ENCODE measurements at places on chromosomes 11 and 22. TPM values are rescaled to one million over a fixed set of nuclear protein-coding genes. Genes with fewer than 3 reads are reported as not detected.

- no peak overlapping the region for H3K4me3 ChIP-seq
- H3K36me3 ChIP-seq, result peaks cover 48% of the 10 kb centered on the region
- H3K27me3 ChIP-seq, result no peaks in the 10 kb centered on the region
- no peak overlapping the region for H3K27ac ChIP-seq
These were observed 60.4 kb downstream of the SFI1 start for GRCh38 chr22:31556627-31557203.

GRCh38 chr22:45426387-45426786, 12.9 kb downstream of the RIBC2 start:
- no peak for DNase-seq
- no peak overlapping the region for H3K27ac ChIP-seq
- no peaks in the 10 kb centered on the region for H3K4me1 ChIP-seq
- H3K4me3 ChIP-seq, result no peak overlapping the region
- no peaks in the 10 kb centered on the region for H3K36me3 ChIP-seq

- peak overlapping the region; percentile 51 for H3K27ac ChIP-seq
- H3K27me3 ChIP-seq, result no peaks in the 10 kb centered on the region
- peaks cover 12% of the 10 kb centered on the region for H3K4me1 ChIP-seq
- peak overlapping the region; percentile 69 for H3K4me3 ChIP-seq
- DNase-seq, result no peak
These were observed 11.9 kb downstream of the L3MBTL2 start for GRCh38 chr22:41216984-41217383.

DNA sequence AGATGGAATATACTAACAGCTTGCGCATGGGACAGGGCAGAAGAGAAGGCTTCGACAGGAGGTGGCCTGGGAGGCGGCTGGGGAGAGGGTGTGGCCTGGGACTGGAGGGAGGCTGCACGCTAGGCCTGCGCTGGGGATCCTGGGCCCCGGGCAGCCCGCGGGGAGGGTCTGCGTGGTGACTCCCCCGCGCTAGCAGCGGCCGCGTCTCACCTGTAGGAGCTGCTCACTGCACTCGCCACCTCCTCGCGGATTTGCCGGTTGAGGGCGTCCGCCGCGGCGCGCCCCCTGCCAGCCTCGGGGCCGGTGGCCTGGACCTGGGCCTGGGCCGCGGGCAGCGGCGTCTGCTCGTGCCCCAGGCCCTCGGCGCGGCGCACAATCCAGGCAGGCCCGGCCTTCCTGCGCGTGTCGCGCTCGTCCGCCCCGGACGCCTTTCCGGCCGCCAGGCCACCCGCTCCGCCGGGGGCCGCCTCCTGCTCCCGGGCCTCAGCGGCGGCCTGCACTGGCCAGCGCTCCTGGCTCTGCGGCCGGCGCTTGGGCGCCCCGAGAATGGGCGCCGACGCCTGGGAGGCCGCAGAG, 1.5 kb downstream of the MAP6 start:
- H3K27me3 ChIP-seq, result peaks cover 57% of the 10 kb centered on the region
- H3K4me3 ChIP-seq, result no peak overlapping the region
- DNase-seq, result no peak

DNA sequence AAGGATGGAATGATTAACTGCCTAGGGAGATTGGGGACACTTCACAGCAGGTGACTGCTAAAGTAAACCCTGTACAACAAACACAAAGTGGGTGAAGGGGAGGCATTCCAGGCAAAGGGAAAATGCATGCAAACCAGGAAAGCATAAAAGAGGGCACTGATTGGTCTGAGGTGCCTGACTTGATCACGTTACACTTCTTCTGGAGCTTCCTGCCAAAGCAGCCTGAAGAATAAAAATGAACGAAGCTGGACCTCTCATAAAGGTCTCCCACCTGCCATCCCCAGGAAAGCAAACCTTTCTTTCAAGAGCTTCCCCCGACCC, 46.7 kb upstream of the SCUBE2 start:
- no peak for DNase-seq
- H3K27ac ChIP-seq, result no peak overlapping the region
- H3K4me1 ChIP-seq, result no peaks in the 10 kb centered on the region
- H3K27me3 ChIP-seq, result no peaks in the 10 kb centered on the region
- no peak overlapping the region for H3K4me3 ChIP-seq
- peaks cover 5% of the 10 kb centered on the region for H3K36me3 ChIP-seq

DNA sequence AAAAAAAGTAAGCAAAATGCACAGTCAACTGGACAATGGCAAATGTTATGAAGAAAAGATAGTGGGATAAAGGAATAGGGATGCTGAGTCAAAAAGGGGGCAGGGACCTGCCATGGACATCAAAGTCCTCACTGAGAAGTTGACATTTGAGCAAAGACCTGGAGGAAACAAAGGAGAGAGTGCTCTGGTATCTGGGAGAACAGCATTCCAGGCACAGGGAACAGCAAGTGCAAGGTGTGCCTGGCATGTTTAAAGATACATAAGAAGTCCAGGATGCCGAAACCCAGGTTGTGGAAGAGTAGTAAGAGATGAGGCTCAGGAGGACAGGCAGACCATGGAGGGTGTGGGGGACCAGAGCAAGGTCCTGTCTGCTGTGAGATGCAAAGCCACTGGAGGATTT, 123.3 kb downstream of the RRAS2 start:
- H3K4me1 ChIP-seq, result no peaks in the 10 kb centered on the region
- H3K36me3 ChIP-seq, result no peaks in the 10 kb centered on the region
- DNase-seq, result no peak
- H3K27me3 ChIP-seq, result no peaks in the 10 kb centered on the region

DNA sequence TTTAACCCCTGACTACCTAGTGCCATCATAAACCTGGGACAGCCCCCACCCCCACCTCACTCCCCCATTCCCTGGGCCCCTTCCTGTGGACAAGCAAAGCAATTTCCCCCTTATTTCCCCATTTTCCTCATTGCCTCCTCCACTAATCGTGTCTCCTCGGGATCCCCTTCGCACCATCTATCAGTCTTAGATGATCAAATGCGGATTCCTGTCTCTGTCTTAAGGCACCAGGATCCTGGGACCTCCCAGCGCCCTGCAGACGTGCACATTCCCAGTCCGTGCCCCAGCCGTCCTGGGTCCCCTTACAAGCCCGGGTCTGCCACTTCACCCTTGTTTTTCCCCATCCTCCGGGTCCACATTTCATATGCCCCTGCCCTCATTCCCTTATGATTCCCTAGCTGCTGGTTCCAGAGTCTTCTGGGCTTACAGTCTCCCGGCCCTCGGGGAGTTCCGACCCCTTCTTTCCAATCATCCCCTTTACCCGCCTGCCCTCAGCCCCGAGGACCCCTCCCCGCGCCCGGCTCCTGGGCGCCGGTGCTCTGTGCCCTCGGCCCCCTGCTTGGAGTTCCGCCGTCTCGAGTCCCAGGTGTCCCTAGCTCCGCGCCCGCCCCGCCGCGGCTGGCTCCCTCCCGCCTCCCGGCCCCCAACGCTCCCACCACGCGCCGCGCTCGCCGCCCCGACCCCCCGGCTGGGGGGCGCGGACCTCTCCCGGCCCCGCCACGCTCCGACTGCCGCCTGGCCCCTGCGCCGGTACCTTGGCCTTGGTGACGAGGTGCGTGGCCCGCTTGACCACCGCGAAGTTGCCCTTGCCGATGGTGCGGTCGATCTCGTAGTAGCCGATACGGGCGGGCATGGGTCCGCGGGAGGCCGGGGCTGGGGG, 599 bp downstream of the SIK3 start:
- no peaks in the 10 kb centered on the region for H3K36me3 ChIP-seq
- peak overlapping the region; percentile 88 for H3K4me3 ChIP-seq
- DNase-seq, result peak; percentile 36
- H3K4me1 ChIP-seq, result peaks cover 49% of the 10 kb centered on the region
- H3K27ac ChIP-seq, result peak overlapping the region; percentile 80
- no peaks in the 10 kb centered on the region for H3K27me3 ChIP-seq

GRCh38 chr22:26573026-26573662, 16.8 kb downstream of the TPST2 start:
- H3K36me3 ChIP-seq, result peaks cover 6% of the 10 kb centered on the region
- no peaks in the 10 kb centered on the region for H3K27me3 ChIP-seq
- H3K4me3 ChIP-seq, result no peak overlapping the region
- no peak overlapping the region for H3K27ac ChIP-seq
- no peak for DNase-seq

DNA sequence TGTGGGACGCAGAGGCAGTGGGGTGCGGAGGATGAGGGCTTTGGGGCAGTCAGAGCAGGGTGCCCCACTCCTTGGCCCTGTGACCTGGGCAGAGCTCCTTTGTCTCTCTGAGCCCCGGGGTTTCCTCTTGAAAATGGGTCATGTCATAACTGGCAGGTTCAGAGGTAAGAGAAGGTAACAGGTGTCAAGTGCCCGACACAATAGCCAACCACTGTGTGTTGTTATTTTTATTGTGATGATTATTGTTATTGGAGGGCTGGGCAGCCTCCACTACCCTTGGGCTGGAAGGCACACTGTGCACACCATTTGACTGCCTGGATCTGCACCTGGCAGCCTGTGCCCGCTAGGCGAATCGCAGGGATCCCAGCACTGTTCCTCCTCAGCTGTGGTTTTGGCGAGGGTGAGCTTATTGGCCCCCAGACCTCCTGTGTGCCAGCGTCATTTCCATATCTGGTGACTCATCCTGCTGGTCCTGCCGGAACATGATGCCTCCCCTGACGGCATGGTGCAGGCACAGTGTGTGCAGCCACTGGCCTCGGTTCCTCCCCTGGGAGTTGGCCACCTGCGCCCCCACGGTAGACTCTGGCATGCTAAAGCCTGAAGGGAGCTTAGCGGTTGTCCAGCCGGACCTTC, 15.4 kb upstream of the SOX10 start:
- H3K27me3 ChIP-seq, result no peaks in the 10 kb centered on the region
- DNase-seq, result no peak
- no peaks in the 10 kb centered on the region for H3K36me3 ChIP-seq
- H3K27ac ChIP-seq, result no peak overlapping the region
- no peak overlapping the region for H3K4me3 ChIP-seq

DNA sequence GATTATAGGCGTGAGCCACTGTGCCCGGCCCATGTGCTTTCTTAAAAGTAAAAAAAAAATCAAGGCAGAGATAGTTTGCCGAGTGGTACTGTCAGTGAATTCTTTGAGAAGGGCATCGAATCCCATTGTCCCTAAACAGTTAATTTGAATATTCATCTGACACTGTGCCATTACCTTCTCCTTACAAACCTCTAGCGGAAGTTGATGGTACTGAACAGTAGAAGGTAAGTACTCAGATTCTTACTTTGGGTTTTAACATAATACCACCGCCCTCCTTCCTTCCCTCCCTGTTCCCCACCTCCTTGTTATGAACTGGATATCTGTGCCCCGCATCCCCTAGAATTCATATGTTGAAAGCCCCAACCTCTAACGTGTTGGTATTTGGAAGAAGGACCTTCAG, 58.2 kb upstream of the CLMP start:
- H3K27ac ChIP-seq, result no peak overlapping the region
- H3K4me1 ChIP-seq, result no peaks in the 10 kb centered on the region
- no peaks in the 10 kb centered on the region for H3K27me3 ChIP-seq
- H3K4me3 ChIP-seq, result no peak overlapping the region

- H3K27ac ChIP-seq, result no peak overlapping the region
- no peaks in the 10 kb centered on the region for H3K4me1 ChIP-seq
- no peaks in the 10 kb centered on the region for H3K36me3 ChIP-seq
- H3K4me3 ChIP-seq, result no peak overlapping the region
- DNase-seq, result no peak
These were observed 1272.8 kb downstream of the LRRC4C start for GRCh38 chr11:40186437-40187263.

- H3K4me3 ChIP-seq, result no peak overlapping the region
- H3K27me3 ChIP-seq, result no peaks in the 10 kb centered on the region
- H3K4me1 ChIP-seq, result no peaks in the 10 kb centered on the region
- H3K36me3 ChIP-seq, result no peaks in the 10 kb centered on the region
These were observed 107.9 kb upstream of the BMAL1 start for GRCh38 chr11:13169709-13170108.

GRCh38 chr11:12973528-12974181, 35.5 kb upstream of the RASSF10 start:
- no peaks in the 10 kb centered on the region for H3K4me1 ChIP-seq
- no peaks in the 10 kb centered on the region for H3K36me3 ChIP-seq
- H3K27ac ChIP-seq, result no peak overlapping the region
- no peak overlapping the region for H3K4me3 ChIP-seq
- H3K27me3 ChIP-seq, result peaks cover 11% of the 10 kb centered on the region

DNA sequence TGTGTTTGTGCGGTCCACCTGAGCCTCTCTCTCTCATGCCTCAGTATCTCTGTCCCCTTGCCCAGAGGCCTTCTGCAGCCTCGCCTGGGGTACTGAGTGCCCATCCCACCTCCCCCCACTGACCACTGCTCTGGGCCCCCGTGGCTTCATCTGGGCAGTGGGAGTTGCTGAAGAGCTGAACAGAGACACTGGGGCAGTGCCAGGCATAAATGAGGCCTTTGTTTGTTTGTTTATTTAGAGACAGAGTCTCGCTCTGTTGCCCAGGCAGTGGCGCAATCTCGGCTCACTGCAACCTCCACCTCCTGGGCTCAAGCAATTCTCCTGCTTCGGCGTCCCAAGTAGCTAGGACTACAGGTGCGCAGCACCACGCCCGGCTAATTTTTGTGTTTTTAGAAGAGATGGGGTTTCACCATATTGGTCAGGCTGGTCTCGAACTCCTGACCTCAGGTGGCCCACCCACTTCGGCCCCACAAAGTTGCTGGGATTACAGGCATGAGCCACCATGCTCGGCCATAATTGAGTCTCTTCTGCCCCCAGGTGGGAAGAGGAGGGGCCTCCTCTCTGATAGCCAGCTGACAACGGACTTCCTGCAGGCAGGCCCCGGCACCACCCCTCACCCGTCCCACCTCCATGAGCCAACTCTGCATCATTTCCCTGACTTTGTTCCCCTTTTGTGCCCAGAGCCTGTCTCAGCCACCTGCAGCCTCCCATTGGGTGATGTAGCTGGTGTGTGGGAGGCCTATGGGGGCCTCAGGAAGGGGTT, 9.3 kb downstream of the CRYBB3 start:
- H3K27me3 ChIP-seq, result no peaks in the 10 kb centered on the region
- no peaks in the 10 kb centered on the region for H3K4me1 ChIP-seq
- H3K36me3 ChIP-seq, result no peaks in the 10 kb centered on the region
- no peak overlapping the region for H3K4me3 ChIP-seq
- DNase-seq, result no peak

DNA sequence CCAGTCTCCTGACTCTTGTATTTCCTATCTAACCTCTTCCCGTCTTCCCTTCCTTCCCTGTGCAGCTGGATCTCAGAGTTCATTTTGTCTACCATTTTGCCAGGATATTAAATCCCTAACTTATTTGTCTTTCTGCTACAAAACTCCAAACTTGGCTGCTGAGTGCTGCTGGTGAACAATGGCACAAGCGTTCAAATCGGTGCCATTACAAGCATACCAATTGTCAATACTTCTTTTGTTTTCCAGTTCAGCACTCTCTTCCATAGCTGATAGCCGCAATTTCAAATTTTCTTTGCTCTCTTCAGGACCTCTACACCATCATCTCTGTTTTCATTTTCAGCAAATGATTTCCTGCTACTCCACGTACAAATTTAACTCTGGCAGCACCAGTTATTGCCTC, 13.4 kb downstream of the IL18 start:
- no peak overlapping the region for H3K4me3 ChIP-seq
- H3K36me3 ChIP-seq, result no peaks in the 10 kb centered on the region
- H3K4me1 ChIP-seq, result no peaks in the 10 kb centered on the region
- H3K27ac ChIP-seq, result no peak overlapping the region
- no peaks in the 10 kb centered on the region for H3K27me3 ChIP-seq

GRCh38 chr11:11217289-11217928, 135.6 kb downstream of the CSNK2A3 start:
- H3K4me1 ChIP-seq, result no peaks in the 10 kb centered on the region
- DNase-seq, result no peak
- H3K36me3 ChIP-seq, result no peaks in the 10 kb centered on the region
- no peak overlapping the region for H3K4me3 ChIP-seq

Gene APOA4
- not detected for total RNA-seq

Gene SHANK3
- total RNA-seq, result 0.67 TPM

Gene UPK2
- total RNA-seq, result not detected

Gene GALNT18
- not detected for total RNA-seq

Gene FAT3
- not detected for total RNA-seq

Gene TECTA
- 0.30 TPM for total RNA-seq

Gene BMAL1
- 104 TPM for total RNA-seq

Gene MPPED1
- total RNA-seq, result not detected

Gene TRIM51
- not detected for total RNA-seq

Gene HORMAD2
- not detected for total RNA-seq
